ENCODE measurements at places on chromosomes 7 and 10. TPM values are rescaled to one million over a fixed set of nuclear protein-coding genes. Genes with fewer than 3 reads are reported as not detected.

The UTF1 gene
- 140 TPM for total RNA-seq

The ALOX5 gene
- total RNA-seq: 4.4 TPM

The GPC2 gene
- total RNA-seq: 63.0 TPM

The MLXIPL gene
- total RNA-seq: 23.8 TPM

The LIPF gene
- total RNA-seq: not detected

The IMMP2L gene
- 15.9 TPM for total RNA-seq

The TMEM196 gene
- total RNA-seq: 0.42 TPM

The TMEM225B gene
- 0.78 TPM for total RNA-seq

The OGDHL gene
- total RNA-seq: 35.1 TPM

The TRPV6 gene
- total RNA-seq: 0.80 TPM

Data from WTC11 (cell line).